ENCODE measurements at places on chromosomes 2 and 18.
A peak's percentile ranks its signal among the peaks of the same experiment; 100 is the strongest.

DNA sequence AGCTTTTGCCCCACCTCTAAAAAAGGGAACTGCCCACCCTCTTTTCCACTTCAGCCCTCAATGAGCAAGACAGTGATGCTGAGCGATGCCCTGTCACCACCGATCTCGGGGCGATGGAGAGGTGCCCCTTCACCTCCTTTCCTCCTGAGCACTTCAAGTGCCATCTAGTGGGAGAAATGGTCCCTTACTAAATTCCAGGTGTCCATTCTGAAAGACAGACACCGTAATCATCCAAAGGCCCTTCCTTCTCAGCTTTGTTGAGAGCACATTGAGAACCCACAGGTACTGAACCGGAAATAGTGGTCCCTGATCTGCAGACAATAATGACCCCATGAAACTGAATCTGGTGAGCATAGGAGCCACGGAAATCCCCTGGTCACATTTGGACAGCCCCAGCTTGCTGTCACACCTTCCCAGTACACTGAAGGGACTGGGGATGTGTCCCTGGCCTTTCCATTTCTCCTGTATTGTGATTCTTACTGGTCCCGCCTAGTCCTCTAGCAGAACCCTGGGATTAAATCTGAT, 38.5 kb downstream of the KCTD18 start:
- no peak for DNase-seq

- DNase-seq: no peak
These were observed 148.0 kb downstream of the HDAC4 start for GRCh38 chr2:239252801-239253200.

GRCh38 chr2:27489118-27489497, 435 bp downstream of the IFT172 start:
- peak; percentile 35 for DNase-seq

- DNase-seq: no peak
These were observed 138.6 kb downstream of the DTNA start for GRCh38 chr18:34848695-34849094.

DNA sequence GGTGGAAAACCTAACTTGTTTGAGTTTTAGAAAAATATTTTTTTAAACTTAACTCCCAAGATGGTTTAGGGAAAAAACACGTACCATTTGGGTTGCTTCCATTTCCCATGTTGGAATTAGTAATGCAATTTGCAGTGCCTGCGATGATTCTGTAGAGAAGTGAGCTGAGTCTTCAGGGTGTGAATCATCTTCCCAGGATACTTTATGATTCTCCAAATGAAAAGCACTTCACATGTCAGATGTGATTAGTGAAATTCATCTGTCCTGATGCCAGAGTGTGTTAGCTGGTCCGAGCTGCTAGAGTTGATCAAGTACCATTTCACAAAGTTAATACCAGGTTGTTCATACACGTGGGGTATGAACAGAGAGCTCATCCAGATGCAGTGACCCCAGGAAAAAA, 59.1 kb downstream of the ACOXL start:
- DNase-seq: no peak

- DNase-seq: no peak
These were observed 161.5 kb downstream of the CAPN13 start for GRCh38 chr2:30645745-30646119.

DNA sequence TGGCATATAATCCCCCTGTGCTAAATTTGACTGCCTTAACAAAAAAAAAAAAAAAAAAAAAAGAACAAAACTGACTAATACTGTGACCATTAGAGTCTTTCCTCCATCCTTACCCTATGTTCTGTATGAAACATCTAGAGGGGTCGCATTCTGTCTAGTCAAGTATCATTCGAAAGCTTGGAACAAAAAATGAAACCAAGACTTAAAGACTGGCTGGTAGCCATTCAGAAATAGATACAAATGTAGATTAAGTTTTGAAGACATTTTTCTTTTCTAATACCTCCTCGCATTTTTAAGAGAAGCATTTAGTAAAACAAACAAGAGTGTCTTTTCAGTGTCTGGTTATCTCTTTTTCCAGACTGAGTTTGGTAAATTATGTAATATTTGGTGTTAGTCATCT, 66.7 kb downstream of the SPATS2L start:
- no peak for DNase-seq

DNA sequence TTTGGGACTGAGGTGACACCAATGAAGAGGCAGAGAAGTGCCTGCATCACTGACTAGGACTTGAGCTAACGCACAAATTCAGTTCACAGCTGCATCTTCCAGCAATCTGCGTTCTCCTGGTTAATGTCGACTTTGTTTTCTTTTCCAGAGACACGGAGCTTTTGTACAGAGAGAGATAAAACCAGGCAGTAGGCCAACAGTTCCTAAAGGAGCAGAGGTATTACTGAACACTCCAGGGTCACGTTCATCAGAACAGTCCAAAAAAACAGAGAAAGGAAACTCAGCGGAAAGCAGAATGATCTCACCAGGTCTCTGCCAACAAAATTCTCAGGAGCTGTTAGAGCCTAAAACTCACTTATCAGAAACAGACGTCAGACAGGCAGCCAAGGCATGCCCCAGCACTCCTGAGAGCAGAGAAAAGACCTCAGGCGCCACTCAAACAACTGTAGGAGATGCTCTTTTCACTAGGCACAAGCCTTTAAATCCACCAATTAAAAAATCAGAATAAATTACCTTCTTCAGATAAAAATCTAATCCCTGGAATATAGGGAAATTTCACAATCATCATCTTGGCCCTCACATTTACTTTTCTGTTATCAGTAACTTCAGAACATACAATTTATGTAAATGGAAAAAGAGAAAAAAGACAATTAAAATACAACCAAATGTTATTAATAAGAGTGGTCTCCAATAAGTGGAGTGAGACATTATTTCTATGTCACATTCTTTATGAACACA, 95.9 kb upstream of the SPTBN1 start:
- no peak for DNase-seq

DNA sequence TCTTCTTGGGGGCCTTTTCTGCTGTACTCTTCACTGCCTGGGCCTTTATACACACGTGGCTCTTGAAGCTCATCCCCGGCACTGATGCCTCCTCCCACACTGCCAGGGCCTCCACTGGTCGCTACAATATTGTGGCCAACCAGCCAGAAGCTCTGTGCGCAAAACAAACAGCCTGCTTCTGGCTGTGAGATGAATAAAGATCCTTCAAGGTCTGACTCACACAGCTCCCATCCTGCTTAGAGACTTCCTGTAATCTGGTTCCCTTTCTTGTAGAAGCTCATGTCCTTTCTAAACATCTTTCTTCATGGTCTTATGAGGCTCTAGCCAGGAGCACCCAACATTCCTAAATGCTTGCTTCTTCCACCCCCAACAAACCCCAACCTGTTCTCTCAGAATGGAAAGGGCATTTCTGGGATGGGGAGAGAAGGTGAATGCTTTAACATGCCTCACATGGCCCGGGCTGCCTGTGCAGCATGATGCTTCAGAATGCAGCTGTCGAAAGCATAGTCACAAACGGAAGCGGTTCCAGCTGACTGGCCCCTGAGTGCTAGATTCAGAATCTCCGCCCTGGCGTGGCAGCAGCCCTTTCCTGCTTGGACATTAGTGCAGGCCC, 24.6 kb downstream of the NRP2 start:
- peak; percentile 39 for DNase-seq

DNA sequence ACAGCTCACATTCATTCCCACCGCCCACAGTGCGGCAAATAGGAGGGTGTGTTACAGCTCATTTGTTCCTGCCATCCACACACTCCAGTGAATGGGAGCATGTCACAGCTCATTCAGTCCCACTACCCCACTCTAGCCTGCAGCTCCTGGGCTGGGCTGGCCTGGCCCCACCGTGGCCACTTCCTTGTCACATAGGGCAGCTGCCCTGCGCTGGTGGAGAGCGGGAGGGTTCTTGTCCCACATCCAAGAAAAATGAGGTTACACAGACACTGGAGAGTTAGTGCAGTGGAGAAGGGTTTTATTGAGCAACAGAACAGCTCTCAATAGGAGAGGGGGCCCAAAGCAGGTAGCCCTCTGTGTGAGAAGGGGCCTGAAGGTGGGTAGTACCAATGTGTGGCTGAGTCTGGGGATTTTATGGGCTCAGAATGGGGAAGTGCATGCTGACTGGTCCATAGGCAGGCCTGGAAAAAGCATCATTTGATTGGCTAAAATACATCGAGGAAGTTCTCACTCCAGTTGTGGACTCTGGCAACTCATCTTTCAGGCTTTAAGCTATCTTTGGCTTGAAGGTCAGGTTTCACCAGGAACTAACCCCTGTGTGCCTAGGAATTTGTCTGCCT, 249.7 kb downstream of the ETAA1 start:
- DNase-seq: no peak

DNA sequence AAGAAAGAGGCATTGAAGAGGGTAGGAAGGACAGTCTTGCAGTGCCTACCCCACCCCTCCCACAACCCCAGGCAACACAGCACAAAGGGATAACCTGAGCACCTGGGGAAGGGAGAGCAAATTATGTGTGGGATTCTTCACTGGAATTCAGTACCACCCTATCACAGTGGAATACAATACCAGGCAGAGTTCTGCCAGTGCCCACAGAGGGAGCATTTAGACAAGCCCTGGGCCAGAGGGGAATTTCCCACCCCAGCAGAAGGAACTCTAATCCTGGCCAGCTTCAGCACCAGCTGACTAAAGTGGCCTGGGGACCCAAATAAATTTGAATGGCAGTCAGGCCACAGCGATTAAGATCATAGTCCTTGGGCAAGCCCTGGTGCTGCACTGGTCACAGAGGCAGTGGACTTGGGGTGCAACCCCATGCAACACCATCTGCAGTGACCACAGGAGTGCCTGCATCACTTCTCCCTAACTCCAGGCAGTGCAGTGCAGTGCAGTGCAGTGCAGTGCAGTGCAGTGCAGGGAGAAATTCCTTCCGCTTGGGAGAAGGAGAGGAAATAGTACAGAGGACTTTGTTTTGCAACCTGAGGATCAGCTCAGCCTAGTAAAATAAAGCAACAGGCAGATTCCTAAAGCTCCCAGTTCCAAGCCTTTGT, 147.8 kb upstream of the SRD5A2 start:
- DNase-seq: no peak

- DNase-seq: peak; percentile 87
These were observed at the start of gene EPHA4 for GRCh38 chr2:221572219-221572820. Gene EPHA4, minus strand, starts transcription at chr2:221572304. Its CDS starts 56 bp downstream, at chr2:221572248.

DNA sequence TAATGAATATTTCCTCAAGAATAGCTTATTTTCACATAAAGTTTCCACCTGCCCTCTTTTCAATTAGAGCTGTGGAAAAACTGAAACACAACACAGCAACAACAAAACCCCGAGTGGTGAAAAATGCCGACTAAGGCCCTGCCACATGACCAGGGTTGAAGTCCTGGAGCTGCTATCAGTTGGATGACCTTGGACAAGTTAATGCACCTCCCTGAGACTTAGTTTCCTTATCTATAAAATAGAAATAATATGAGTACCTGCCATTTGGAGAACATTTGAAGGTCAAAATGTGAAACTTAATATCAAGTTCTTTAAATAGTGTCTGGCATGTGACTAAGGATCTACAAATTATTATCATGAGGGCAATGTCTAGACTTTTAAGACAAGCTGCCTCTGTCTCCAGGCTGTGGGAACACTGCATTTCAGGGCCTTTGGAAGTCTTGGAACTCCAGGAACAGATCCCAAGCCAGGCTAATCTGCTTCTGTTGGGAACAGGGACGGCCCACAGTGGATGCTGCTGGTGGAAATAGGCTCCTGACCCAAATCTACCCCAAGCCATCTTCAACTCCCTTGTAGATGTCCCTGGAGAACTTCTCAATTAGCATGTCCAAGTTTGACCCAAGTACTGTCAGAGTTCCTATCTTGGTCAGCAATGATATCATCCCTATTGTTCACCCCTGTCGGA, 42.0 kb upstream of the TRIB2 start:
- no peak for DNase-seq

GRCh38 chr18:59554796-59555335, 142.4 kb downstream of the CCBE1 start:
- peak; percentile 68 for DNase-seq

GRCh38 chr2:7480431-7480830, 563.2 kb downstream of the RNF144A start:
- DNase-seq: no peak

GRCh38 chr2:234463626-234464290, 33.1 kb downstream of the ARL4C start:
- DNase-seq: no peak

DNA sequence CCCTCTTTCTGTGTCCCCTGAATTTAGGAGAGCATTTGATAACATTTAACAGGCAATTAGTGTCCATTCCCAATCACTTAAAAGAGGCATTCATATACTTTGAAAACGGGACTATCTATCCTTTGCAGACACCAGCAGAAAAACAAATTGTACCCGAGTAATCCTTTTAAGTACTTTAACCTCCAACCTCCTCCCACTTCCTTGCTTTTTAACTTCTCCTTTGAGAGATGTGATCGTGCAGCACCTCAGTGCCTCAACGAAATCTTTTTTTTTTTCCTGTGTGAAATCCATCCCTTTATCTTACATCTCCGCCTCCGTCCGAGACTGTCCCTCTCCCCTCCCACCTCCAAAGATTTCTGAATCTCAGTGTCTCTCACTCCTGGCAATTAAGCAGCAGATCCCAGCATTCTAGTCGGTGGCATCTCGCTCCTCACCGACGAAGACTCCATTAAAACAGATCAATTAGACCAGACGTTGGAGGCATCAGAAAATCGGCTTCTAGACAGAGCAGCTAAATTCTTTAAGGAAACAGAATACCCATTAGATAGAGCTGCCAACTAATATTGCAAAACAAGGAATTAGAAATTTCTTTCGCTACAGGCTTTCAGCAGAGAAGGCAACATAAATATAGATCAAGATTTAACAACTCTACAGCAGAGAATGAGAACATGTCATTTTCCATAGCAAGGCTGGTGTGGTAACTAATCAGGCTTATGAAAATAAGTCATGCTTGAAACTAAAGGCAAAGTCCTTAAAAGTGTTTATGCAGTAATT, 1.9 kb upstream of the TMEFF2 start:
- DNase-seq: no peak

GRCh38 chr2:12763486-12763885, 46.8 kb downstream of the TRIB2 start:
- no peak for DNase-seq

DNA sequence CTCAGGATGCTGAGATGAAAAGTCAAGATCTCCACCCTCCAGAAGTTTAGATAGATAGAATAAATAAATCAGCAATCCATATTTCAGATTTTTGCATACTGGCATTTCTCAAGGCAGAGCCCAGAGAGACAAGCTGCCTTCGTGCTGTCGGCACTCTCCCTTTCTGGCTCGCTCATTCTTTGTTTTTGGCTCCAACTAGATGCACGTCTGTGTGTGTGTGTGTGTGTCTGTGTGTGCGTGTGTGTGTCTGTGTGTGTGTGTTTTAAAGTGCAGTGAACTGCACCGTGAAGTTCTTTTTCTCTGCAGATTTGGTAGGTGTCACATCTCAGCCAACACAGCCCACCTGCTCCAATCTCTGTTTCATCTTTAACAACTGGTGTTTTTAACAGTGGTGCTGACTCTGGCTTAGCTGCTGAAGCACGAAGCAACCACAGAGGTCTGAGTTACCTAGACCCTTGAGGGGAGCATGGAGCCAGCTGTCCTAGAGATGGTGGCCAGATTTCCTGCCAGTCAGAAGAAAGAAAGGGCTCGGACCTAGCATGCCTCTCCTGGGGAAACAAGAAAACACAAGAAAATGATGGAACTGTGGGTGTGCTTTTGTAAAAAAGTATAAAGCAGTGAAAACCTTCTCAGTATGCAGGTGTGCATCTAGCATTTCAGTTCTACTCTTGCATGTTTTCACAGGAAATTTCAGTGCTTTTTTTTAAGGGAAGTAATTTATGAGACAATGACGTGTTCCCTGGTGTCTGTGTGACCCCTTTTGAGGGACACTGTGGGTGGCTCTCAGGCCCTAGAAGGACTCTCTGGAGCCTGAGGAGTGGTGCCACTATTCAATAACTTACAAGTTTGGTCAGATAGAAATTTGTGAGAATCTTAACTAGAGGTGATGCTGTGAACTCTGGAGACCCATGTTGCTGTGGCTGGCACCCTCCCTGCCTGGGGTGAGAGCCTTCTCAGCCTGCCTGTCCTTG, 364.3 kb downstream of the RNF144A start:
- DNase-seq: no peak

Data from trophoblast cell (in vitro differentiated cells and primary cell).